ENCODE measurements at places on chromosomes 2 and 18.
A peak's percentile ranks its signal among the peaks of the same experiment; 100 is the strongest.

GRCh38 chr18:63339920-63340484 lies 20.4 kb upstream of the BCL2 start:
- peak; percentile 44 for DNase-seq

DNA sequence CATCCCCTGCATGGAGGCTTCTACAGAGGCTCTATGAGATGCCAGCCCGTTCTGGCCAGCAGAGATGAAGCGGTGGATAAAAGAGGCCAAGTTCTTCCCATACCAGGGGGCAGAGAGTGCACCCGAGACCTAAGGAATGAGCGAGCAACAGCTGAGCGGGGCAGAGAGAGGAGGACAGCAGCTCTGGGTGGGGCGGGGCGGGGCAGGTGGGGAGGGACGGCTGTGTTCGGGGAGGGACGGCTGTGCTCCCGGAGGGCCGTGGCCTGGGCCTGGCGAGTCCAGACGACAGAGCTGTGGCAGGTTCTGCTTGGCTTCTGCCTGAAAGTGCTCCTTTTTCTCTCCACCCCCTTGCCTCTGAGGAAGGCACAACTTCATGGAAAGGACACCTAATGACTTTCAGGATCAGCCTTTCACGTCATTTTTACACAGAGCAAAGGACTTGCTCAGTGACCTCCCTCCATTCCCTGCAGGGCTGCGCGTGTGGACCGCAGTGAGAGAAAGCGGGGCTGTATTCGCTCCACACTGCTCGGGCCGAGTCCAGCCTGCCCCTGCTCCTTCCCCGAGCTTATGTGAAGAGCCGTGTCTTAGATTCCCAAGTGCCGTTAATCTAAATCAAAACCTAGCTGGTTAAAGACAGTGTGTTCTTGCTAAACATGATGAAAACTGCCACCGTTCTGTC lies 232.9 kb downstream of the HDAC4 start:
- no peak for DNase-seq

DNA sequence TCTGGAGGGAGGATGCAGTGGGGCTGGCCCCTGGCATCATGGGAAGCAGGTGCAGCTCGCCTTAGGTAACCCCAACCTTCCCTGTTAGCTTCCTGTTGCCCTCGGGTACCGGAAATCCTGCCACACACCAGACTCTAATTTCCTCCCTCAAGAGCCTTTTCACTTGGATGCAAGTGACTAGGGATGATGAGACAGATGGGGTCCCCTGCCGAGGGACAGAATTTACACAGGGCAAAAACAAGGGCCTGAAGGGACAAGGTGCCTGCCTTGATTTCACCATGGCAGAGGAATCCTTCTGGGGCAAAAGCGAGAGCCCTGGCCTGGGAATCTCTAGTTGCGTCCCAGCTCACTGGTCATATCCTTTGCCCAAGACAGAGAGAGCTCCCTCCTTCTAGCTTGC lies 263.1 kb downstream of the LOXHD1 start:
- DNase-seq: no peak

GRCh38 chr2:154908327-154908726 lies 209.8 kb downstream of the KCNJ3 start:
- no peak for DNase-seq

- DNase-seq: no peak
Observed at GRCh38 chr2:15745907-15746702, 154.4 kb downstream of the DDX1 start.

DNA sequence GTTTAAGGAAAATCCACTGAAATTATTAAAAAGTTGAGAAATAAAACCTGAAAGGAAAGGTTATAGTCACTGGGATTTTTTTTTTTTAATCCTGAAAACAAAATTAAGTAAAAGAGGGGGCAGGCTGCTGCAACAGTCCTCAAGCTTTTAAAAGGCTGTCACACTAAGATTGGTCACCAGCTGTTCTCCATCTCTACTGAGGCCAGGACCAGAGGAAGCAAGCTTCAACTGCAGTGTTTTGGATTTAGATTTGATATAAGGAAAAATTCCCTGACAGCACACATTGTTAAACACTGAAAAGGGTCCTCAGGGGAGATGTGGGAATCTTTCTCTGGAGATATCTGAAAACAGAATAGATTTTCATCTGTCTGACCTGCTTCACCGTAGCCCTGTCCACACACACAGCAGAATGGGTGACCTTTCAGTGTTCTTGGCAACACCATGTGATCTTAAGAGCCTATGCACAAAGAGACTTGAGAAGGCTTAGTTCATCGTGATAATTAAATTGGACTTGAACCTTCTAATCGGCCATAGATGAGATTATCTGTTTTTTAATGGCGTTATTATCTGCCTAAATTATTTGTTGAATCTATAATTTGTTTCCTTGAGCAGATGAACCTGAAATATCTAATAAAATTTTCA lies 132.0 kb upstream of the BOD1L2 start:
- no peak for DNase-seq

GRCh38 chr2:163266772-163267171 lies 428.2 kb upstream of the KCNH7 start:
- DNase-seq: no peak

GRCh38 chr2:42859006-42859552 lies 66.7 kb upstream of the HAAO start:
- peak; percentile 51 for DNase-seq

DNA sequence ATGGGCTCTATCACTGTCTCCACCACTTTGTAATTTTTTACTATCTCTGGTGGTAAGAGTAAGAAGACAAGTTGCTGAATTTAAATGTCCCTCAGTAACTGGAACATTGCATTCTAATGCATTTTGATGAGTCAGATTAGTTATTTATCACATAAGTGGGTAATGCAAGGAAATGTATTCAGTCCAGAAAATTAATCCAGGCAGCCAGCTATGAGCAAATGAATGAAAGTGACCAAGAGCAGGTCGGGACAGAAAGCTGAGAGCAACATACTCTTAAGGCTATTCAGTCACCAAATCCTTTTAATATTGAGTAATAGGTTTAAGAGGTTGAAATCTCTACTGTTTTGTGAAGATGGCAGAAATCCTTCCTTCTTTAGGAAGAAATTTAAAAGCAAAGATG lies 265.5 kb upstream of the PARD3B start:
- DNase-seq: no peak

DNA sequence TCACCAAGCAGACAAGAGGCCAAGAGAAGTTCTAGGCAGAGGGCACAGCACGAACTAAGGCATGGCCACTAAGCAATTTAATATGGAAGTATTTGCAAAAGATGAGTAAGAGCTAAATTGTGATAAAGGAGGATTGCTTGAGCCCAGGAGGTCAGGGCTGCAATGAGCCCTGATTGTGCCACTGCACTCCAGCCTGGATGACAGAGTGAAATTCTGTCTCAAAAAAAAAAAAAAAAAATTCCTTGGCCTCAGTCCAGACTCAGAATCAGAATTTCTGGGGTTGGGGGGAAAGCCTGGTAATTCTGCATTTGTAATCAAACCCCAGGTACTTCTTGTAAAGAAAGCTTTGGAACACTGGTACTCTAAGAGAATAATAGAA lies 46.8 kb upstream of the RTN4 start:
- DNase-seq: no peak

GRCh38 chr18:73352546-73352945 lies 484.8 kb upstream of the NETO1 start:
- DNase-seq: no peak

DNA sequence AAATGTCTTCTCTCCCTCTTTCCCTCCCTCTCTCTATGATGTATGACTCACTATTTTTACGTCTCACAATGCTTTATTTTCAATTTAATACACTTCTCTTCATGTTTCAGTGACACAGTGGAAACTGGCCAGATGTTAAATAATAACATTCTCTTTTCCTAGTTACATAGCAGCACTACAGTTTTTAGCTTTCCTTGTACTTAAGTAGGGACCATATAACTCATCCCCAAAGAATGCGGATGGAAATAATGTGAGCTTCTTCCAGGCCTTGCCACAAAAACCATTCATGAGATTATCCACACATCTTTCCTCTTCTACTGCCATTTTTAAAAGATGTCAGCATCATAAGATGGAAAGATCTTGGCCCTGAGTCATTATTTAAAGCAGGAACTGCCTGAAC lies 789.4 kb downstream of the LRP1B start:
- DNase-seq: no peak

- no peak for DNase-seq
Observed at GRCh38 chr18:48004577-48004976, 74.1 kb upstream of the SMAD2 start.

DNA sequence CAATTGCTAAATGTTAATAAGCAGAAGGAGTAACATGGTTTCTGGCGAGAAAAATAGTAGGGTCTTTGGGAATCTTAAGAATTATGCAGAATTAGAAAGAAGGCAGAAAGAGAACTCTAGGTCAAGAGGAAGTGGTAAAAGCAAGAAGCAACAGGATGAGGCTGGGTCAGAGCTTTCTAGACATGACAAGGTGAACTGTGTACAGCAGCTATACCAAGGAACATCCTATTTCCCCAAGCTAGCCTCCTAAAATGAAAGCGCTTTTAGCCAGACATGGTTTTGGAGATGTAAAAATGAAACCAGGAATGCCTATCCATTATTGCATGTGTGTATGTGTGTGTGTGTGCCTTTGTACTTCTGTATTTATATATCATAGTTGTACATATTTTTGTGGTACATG lies 42.3 kb upstream of the STAT1 start:
- DNase-seq: no peak

- DNase-seq: peak; percentile 22
Observed at GRCh38 chr2:219178377-219179175, 501 bp downstream of the RETREG2 start.

DNA sequence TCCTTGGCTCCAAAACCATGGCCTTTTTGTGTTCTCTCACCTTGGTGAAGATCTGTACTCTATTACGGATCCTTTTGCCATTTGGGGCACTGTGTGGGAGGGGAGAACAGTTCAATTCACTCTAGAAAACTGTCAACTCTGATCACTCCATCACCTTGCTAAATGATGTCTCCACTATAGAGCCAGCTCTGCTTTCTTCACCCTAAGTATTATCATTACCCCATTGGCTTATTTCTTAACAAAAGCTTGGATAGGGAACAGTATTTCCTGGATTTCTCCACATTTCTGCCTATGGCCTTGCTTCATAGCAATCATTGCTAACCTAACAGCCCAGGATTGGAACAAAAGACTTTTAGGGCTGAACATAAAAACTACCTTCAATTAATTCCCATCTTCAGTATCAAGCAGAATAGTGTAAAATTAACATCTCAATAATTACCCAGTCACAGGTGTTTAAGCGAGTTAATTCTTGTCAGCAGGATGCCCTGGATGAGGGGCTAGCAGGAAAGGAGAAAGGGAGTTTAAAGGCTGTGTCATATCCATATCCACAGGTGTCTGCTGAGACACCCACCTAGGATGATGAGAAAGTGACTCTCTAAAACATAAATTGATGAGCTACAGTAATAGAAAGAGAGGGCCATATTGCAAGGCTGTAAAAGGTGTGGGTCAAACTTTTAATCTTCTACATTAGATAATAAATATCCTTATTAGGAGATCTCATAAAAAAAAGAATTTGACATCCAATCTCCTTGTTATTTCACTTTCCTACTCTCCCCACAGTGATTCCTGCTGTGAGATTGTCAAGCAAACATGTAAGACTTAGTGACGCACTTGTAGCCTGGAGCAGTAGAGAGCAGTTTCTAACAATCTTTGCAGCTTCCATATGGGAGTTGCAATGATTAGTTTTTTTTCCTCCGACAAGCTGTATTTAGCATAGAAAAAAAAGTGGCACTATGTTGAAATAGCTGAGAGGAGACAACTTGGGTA lies 589.5 kb upstream of the NXPH2 start:
- no peak for DNase-seq

- no peak for DNase-seq
Observed at GRCh38 chr2:168003876-168004275, 243.5 kb downstream of the STK39 start.

DNA sequence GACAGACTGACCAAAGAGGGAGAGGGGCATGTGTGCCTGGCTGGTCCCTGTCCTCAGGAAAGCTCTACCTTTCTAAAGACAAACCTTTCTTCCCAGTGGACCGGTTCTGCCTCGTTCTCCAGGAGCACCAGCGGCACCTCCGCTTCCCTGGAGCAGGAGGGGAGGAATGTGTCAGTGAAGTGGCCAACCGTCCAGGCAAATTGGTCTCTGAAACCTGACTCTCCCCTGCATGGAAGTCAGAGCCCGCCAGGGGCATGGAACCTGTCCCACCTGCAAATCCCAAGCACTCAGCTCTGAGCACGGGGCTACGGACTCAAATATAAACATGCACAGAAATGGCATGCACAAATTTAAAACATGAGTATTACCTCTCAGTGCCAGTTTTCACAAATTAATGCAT lies 62.9 kb downstream of the COL6A3 start:
- no peak for DNase-seq

GRCh38 chr2:136238286-136239078 lies 120.5 kb upstream of the CXCR4 start:
- DNase-seq: peak; percentile 45

DNA sequence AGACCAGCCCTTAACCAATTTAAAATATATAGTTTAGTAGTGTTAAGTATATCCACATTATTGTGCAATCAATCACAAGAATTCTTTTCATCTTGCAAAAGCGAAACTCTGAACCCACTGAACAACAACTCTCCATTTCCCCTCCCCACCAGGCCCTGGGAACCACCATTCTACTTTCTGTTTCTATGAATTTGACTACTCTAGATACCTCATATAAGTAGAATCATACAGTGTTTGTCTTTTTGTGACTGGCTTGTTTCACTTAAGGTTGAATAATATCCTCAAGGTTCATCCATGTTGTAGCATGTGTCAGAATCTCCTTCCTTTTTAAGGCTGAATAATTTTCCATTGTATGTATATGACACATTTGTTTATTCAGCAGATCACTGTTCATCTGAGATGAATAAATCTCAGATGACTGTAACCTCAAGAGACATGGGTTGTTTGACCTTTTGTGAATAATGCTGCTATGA lies 8.1 kb upstream of the SOS1 start:
- DNase-seq: peak; percentile 40

GRCh38 chr18:59033359-59033758 lies 106.3 kb upstream of the SEC11C start:
- no peak for DNase-seq

- peak; percentile 68 for DNase-seq
Observed at GRCh38 chr2:231482806-231483391, 18.6 kb upstream of the NCL start.

- DNase-seq: no peak
Observed at GRCh38 chr2:239145106-239145505, 255.7 kb downstream of the HDAC4 start.

GRCh38 chr18:51442012-51442411 lies 244.5 kb upstream of the MEX3C start:
- no peak for DNase-seq

GRCh38 chr2:172667581-172668325 lies 67.9 kb upstream of the RAPGEF4 start:
- no peak for DNase-seq

GRCh38 chr2:26975102-26975501 lies 4.7 kb downstream of the MAPRE3 start:
- no peak for DNase-seq

GRCh38 chr2:241863536-241863954 lies 4.9 kb upstream of the PDCD1 start:
- peak; percentile 59 for DNase-seq

Measured in activated CD4-positive, alpha-beta T cell treated with anti-CD3 and anti-CD28 coated beads, Interleukin-2, amount 50 U/mL, for 1 hour (primary cell).